ENCODE measurements at places on chromosomes 2 and 18.

GRCh38 chr2:54691445-54692135 lies 31.9 kb upstream of the EML6 start:
- DNase-seq, result no peak

- DNase-seq, result no peak
Observed at GRCh38 chr2:27264253-27264752, 1.5 kb upstream of the SLC30A3 start.

GRCh38 chr2:129798626-129799025 lies 180.8 kb upstream of the RAB6C start:
- no peak for DNase-seq

DNA sequence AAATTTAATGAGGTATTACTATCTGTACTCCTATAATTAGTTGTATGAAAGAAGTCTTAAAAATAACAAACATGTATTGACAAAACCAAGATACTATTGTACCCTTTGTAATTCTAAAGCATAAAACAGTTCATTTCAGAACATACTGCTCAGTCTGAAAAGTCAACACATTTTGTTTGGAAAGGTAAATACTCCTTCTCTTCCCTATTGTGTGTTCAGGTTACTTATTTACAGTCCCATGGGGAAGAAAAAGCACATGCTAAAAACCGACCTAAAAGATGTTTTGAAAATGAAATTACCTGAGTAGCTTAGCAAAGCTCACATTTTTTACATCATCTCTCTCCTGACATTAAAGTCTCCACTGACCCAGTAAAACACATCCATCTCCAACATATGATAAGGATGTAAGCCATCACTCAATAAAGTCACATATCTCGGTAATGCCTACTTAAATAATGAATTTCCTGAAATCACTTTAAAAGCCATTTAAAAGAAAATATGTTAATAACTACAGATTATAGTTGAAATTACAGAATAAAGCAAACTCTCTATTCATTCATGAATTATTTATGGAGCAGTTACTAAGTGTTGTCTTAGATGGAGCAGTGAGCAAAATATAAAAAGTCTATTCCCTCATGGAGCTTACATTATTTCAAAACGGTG lies 75.6 kb upstream of the FZD5 start:
- DNase-seq, result no peak

DNA sequence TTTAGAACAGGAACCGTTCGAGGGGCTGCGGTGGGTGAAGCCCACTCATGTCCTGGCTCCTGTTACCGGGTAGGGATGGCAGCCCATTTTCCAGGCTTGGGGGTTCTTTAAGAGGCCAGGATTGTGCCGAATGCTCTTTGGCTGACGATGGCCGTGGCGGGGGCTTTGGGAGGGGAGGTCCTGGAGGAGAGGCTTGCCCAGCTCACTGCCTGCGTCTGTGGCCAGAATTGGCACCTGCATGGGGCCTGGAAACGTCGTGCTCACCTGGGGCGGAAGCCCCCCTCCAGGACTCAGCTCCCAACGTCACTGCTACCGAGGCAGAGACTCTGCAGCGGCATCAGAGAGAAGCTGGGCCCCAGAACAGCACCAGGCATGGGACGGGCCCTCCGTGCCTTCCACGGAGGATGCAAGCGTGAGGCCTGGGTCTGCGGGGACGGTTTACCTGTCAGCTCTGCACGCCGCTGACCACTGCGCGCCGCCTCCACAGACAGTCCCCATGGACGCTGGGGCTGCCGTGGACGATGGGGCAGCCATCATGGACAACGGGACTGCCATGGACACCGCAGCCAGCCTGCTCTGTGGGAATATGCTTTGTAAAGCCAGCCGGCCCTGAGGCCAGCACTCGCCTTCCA lies 82.9 kb downstream of the NFATC1 start:
- DNase-seq, result no peak

DNA sequence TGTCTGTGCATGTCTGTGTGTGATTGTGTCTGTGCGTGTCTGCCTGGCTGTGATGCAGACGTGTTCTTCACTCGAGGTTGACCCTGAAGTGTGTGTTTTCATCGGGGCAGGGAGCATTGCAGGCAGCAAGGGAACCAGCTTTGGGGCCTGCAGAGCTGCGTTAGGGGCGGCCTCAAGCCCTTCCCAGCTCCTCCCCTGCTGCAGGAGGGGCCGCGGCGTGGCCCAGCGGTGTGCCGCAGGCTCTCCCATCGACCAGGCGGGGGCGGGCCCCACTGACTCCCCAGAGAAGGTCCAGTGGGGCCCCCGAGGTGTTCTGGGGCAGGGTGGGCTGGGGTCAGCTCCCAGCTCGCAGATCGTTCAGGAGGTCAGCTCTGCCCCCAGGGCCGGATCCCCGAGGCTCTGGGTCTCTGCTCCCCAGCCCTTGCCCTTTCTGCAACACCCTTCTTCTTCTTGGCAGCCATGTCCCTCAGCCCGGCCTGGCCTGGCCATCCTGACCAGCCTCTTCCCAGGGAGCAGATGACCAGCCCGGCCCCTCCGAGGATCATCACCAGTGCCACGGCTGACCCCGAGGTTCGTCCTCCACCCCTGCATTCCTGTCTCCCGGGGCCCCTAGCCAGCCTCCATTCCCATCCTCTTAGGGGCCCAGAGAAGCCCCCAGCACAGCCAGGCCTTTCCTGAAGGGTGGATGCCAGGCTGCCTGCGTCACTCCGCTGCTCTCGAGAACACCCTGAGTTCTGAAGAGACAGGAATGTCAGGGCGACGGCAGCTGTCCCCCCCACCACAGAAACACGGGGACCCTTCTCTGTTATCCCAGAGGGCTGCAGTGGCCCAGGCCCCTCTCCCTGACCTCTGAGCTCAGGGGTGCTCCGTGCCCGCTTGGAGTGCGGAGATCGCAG lies 11.1 kb upstream of the KLHL30 start:
- DNase-seq, result peak; percentile 41

Measured in CD8-positive, alpha-beta memory T cell (primary cell).